Adrenal gland (tissue), 19 donors: ENCODE measurements at places on chromosomes 12 and 14.

DNA sequence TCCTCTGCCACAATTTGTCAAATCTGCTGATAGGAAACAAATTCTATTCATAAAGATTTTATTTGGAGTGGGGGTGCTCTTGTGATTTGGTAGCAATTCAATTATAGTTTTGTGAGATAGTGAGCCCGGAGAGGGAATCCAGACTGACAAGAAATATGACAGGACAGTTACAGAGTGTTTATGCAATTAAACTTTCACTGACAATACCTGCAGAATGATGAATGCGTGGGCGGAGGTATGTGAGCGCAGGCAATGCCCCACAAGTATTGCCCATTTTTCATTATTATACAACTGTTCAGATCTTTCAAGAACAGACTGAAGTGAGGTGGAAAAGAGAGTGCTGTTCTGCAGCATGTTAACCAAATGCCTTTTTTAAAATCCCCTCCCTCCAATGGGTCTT lies 259.0 kb downstream of the EGLN3 start:
- no peak for DNase-seq
- H3K27ac ChIP-seq = no peak overlapping the region
- no peaks in the 10 kb centered on the region for H3K27me3 ChIP-seq
- no peaks in the 10 kb centered on the region for H3K36me3 ChIP-seq
- no peak overlapping the region for H3K4me3 ChIP-seq

DNA sequence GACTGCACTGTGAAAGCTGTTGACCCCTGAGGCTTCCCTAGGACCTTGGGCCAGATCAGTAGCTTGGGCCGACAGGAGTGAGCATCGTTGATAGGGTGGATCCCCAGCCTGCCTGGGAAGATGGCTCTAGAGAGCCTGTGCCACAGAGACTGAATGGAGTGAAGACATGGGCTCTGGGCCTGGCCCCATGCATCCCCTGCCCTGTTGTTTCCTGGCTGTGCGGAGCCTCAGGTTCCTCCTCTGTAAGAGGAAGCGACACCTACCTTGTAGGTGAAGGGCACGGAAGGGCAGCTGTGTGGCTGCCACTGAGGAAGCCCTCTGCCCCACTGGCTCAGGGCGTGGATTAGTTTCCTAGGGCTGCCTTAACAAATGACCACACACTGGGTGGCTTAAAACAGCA lies 23.9 kb downstream of the PLEKHG3 start:
- H3K4me3 ChIP-seq = no peak overlapping the region
- H3K36me3 ChIP-seq = peaks cover 3% of the 10 kb centered on the region
- H3K4me1 ChIP-seq = no peaks in the 10 kb centered on the region
- no peak overlapping the region for H3K27ac ChIP-seq
- no peaks in the 10 kb centered on the region for H3K27me3 ChIP-seq

GRCh38 chr14:87181288-87181687 lies 811.7 kb downstream of the GALC start:
- H3K36me3 ChIP-seq = no peaks in the 10 kb centered on the region
- no peaks in the 10 kb centered on the region for H3K4me1 ChIP-seq
- H3K27me3 ChIP-seq = no peaks in the 10 kb centered on the region

DNA sequence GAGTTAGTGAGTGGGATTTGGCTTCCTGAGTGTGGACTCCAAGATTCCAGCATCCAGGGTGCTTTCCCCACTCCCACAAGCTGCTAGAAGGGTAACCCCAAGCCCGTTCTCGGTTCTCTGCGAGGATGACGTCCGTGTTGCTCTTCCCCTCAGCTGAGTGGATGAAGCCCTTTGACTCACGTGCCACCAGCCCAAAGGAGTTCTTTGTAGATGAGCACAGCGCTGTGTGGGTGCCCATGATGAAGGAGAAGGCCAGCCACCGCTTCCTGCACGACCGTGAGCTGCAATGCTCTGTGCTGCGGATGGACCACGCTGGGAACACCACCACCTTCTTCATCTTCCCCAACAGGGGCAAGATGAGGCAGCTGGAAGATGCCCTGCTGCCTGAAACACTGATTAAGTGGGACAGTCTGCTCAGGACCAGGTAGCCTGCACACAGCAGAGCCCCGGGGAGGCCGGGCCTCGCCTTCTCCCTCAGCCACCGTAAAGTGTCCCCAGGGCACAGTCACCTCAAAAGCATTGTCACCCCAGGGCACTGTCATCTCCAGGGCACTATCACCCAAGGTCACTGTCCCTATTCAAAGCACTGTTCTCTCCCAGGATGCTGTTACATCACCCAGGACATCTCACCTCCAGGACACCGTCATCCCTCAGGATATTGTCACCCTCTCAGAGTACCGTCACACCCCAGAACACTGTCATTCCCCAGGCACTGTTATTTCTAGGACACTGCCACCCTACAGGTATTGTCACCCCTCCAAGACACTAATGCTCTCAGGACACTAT lies 31.3 kb downstream of the SERPINA3 start:
- H3K4me1 ChIP-seq = peaks cover 4% of the 10 kb centered on the region
- no peaks in the 10 kb centered on the region for H3K36me3 ChIP-seq
- no peaks in the 10 kb centered on the region for H3K27me3 ChIP-seq
